PC-9 (cell line): ENCODE measurements at places on chromosomes 11 and 22. TPM values are rescaled to one million over a fixed set of nuclear protein-coding genes. Genes with fewer than 3 reads are reported as not detected.

GRCh38 chr11:1840780-1841480 is 2.1 kb downstream of the TNNI2 start:
- no peak for DNase-seq

DNA sequence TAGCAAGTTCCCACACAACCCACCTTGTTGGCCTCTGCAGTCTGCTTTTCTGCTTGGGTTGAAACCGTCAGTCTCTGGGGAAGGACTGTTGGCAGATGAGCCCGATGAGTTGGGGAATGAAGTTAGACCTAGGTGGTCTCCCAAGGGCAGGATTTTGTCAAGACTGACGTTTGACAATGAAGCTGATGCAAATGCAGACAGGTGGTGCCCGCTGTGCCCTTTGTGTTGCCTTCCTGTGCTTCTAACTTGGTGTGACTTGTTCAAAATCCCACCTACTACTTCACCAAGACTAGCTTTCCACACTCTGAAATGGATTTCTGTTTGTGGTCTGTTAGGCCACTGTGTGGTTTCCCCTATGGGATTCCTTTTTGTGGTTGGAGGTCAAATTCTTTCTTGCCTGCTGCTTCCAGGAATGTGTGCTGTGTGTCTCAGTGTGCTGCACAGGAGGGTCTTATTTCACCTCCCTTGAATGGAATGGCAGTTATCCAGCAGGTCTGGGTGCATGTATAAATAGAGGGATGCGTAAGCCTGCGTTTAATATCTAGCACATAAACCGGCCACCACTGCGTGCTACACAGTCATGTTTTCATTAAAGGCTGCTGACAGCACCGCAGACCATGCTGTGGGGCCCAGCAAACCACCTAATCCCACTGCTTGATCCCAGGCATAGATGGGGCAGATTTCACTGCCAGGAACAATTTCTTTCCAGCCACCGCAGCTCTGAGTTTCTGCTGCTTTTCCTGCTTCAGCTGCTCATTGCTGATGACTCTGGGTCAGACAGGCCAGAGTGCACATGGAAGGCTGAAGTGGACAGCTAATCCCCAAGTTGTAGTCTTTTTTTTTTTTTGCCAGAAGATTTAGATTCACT is 44.8 kb downstream of the ADAMTS8 start:
- peak; percentile 63 for DNase-seq

DNA sequence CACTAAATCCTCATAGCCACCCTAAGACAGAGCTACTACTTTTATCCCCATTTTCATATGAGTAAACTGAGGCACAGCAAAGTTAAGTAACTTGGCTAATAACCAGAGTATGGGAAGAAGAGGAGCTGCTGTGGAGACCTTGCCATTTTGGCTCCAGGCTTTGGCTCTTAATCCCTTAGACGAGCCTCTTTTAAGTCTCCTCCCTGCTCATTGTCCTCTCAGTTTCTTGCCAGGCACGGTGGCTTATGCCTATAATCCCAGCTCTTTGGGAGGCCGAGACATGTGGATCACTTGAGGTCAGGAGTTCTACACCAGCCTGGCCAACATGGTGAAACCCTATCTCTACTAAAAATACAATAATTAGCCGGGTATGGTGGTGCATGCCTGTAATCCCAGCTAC is 78.6 kb downstream of the PRR5L start:
- DNase-seq: no peak

ACTN3 gene
- total RNA-seq: not detected in 2 replicates

GRCh38 chr22:45094825-45095224 is 68.9 kb upstream of the NUP50 start:
- no peak for DNase-seq

GRCh38 chr22:38032681-38033521 is 24.3 kb upstream of the PICK1 start:
- DNase-seq: no peak

- DNase-seq: no peak
Observed at GRCh38 chr22:17422736-17423343, 53.6 kb downstream of the CECR2 start.

OPCML gene
- total RNA-seq: not detected in 2 replicates

DNA sequence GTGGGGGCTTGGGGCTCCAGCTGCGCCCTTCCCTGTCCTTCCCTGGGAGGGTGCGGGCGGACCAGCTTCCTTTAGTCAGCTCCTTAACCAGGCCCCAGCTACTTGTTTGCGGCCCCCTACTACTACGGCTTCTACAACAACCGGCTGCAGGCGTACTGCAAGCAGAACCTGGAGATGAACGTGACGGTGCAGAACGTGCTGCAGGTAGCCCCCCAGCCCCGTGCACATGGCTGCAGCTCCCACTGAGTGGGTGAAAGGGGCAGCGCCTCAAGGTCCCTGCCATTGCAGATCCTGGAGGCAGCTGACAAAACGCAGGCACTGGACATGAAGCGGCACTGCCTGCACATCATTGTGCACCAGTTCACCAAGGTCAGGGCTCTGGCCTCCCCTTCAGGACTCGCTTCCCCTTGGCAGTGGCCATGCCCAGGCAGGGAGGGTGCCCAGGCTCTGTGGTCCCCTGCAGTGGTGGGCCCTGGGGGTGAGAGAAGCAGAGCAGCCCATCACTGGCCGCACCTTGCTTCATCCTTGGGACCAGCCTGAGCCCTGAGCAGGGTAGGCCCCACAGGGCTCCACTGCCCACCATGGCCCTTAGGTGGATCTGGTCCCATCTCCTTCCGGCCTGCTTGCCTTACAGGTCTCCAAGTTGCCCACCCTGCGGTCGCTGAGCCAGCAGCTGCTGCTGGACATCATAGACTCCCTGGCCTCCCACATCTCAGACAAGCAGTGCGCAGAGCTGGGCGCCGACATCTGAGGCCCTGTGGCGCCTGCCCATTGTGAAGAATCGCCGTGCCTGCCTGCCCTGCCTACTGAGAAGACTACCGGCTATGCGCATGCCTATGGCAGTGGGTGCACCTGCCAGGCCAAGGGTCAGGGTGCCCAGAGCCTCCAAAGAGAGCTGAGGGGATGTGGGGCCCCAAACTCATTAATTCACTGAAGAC is 5.1 kb downstream of the THAP7 start:
- no peak for DNase-seq

SLC37A2 gene
- total RNA-seq: 14.6 and 24.0 TPM in 2 replicates

SLC22A9 gene
- not detected in 2 replicates for total RNA-seq

RFPL2 gene
- not detected in 2 replicates for total RNA-seq

DNA sequence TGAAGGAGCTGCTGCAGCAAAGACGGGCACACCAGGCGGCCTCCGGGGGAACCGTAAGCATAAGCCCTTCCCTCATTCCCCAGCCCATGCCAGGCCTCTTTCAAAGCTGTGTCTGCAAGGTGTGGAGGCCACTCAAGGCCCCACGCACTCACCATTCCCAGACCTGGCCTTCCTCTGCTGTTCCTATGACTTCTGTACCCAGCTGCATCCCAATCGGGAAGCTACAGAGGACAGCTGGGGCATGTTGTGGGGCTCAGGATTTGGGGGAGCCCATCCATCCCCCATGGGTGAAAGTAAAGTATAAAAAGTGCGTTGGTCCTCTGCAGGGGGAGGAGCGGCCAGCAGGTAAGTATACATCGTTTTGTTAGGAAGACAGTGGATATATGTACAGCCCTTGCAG is 2.2 kb downstream of the POU2AF3 start:
- no peak for DNase-seq

GRCh38 chr11:62223095-62223494 is 14.6 kb downstream of the SCGB2A1 start:
- no peak for DNase-seq

FAT3 gene
- total RNA-seq: 3.4 and 7.6 TPM in 2 replicates

SNX19 gene
- total RNA-seq: 43.5 and 45.6 TPM in 2 replicates

GRCh38 chr22:37334859-37335805 is 52.8 kb downstream of the CYTH4 start:
- no peak for DNase-seq

ATXN10 gene
- 275 and 303 TPM in 2 replicates for total RNA-seq

GRCh38 chr11:117872975-117873827 is 3.3 kb downstream of the FXYD6 start:
- DNase-seq: no peak

DNA sequence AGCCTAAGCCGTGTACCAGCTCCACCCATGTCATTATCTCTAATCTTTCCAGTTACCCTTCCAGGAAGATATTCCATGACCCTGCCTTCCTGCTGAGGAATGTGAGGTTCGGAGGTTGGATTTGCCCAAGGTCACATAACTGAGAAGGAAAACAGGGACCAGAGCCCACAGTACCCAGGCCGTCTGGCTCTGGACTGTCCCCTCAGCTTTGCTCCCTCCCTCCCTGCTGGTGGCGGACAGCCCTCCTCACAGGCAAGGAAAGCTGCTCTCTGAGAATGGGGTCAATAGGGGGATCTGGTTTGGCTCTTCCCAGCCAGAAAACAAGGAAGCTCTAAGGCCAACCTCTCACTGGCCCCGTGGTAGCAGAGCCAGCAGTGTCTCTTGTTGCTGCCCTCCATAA is 63.3 kb downstream of the SYN3 start:
- DNase-seq: no peak

DNA sequence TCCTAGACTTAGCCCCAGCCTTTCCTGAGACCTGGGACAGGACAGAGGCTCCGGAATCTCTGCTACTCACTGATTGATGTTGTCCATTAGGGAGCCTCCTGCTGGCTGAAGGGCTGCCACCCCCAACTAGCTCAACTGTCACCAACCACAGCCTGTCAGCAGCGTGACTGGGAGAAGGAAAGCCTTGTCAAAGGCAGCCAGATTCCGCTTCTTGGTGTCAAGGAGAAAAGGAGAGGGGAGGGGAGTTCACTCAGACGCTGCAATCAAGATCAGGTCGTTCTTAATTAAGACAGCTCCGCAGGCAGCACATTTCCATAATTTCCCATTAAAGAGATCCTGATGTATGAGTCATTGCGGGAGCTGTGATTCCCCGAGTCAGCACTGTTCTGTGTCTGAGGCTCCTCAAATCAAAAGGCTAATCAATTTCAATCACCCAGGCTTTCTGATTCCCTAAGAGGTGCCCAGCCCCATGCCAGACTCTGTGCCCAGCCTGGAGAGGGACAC is 152.8 kb upstream of the ZBED5 start:
- DNase-seq: no peak

OR52E2 gene
- total RNA-seq: not detected in 2 replicates

- DNase-seq: no peak
Observed at GRCh38 chr11:70029861-70030380, 48.2 kb upstream of the ANO1 start.

PIH1D2 gene
- 2.0 and 4.8 TPM in 2 replicates for total RNA-seq

- no peak for DNase-seq
Observed at GRCh38 chr22:39383841-39384625, 15.5 kb upstream of the TAB1 start.

ARHGEF17 gene
- 56.9 and 62.1 TPM in 2 replicates for total RNA-seq

GRCh38 chr22:39231197-39231950 is 13.4 kb downstream of the PDGFB start:
- DNase-seq: no peak

- no peak for DNase-seq
Observed at GRCh38 chr11:70141486-70142220, 61.4 kb upstream of the FADD start.

DNA sequence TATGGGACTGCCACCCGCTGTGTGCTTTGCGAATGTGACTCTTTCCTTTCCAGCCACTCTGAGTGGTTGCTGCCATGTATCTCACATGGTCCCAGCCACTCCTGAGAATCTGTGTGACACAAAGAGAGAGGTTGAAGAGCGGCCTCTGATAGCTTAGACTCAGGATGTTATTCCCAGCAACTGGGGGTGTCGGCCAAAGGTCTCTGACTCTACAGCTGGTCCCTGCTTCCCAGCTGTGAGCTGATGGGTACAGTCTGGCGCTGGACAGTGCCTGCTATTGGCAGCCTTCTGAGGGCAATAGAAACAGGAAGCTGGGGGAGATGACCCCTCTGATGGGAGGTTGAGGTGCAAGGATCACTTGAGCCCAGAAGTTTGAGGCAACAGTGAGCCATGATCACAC is 105.1 kb downstream of the RRAS2 start:
- no peak for DNase-seq

DNA sequence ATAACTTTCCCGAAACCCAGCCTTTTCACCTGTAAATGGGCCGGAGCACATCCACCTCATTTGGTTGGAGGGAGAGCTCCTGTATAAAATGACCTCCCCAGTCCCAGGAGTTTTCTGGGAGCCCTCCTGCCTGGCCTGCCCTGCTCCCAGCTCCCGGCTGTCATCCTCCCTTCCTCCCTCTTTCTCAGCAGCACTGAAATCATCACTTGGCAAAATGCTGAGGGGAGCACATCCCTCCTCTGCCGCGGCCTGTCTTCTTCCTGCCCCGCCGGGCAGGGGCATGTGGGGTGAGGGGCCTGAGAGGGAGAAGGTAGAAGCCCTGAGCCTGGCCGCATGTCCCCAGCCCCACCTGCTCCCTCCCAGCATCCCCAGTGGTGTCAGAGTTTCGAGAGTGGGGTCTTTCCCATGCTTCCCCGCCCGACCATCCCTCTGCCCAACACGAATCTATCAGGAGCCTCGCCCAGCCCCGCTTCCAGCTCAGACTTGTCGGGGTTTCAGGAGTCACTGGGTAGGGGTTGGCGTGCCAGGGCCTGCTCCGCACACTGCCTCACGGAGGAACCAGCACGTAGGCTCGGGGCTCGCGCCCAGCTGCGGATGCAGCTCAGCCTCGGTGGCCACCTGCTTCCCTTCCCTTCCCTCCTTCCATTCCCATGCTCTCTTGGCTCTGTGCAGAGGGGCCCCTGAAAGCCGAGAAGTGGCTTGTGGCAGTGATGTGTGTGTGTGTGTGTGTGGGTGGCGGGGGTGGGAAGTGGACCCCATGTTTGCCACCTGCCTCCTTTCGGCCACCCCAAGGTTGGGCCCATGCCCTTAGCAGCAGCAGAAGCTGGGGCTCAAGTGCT is 37.1 kb downstream of the NECTIN1 start:
- no peak for DNase-seq

- DNase-seq: peak; percentile 50
Observed at GRCh38 chr22:46007848-46008261, 30.9 kb upstream of the WNT7B start.

ACR gene
- total RNA-seq: 0.28 TPM in 1 of 2 replicates, not detected in the other

DNA sequence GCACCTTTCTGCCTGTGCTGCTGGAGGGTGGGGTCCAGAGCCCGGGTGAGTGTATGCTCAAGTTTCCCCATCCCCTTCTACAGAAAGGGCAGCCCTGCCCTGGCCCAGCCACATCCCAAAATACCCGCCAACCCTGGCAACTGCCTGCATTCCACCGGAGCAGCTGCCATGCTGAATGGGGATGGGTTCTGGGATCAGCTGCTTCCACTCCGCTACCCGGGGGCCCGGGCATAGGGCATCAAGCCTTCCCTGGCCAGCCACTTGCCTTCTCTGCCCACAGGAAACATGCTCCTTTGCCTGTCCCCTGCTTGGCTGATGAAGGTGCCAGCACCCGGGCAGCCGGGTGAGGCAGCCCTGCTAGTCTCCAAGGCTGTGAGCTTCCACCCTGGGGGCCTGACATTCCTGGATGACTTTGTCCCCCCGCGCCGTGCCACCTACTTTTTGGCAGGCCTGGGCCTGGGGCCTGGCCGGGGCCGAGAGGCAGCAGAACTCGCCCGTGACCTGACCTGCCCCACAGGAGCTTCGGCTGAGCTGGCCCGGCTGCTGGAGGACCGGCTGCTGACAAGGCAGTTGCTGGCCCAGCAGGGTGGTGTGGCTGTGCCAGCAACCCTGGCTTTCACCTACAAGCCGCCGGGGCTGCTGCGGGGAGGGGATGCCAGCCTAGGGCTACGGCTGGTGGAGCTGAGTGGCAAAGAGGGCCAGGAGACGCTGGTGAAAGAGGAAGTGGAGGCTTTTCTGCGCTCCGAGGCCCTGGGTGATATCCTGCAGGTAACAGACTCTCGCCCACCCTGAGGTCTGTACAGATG is 3.2 kb downstream of the CARNS1 start:
- peak; percentile 50 for DNase-seq

GRCh38 chr11:132408877-132409276 is 1038.5 kb downstream of the NTM start:
- DNase-seq: no peak

GRCh38 chr11:124894606-124895430 is 2.8 kb downstream of the ROBO4 start:
- no peak for DNase-seq

- DNase-seq: no peak
Observed at GRCh38 chr11:23956586-23956985, 540.3 kb upstream of the LUZP2 start.
